Stimulated activated CD8-positive, alpha-beta memory T cell treated with anti-CD3 and anti-CD28 coated beads, Interleukin-12 subunit alpha, Interleukin-12 subunit beta, amount 100 ng/mL, for 1 hour (primary cell): ENCODE measurements at places on chromosomes 1 and 21.

DNA sequence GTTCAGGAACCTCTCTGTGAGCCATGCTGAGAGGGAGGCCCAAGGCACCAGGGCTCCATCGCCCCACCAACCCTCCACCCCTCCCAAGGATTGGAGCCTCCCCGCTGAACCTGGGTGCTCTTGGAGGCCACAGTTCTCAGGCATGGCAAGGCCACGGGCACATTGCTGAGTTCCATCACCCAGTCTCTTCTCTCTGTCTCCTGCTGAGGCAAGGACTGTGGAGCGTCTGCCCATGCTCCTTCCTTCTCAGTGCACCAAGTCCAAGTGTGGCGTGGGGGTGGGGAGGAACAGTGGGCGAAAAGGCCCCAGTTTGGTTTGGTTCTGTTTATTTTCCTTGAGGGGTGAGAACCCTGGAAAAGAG lies 2.8 kb upstream of the KNCN start:
- no peak for DNase-seq

- DNase-seq = no peak
Observed at GRCh38 chr1:72482736-72483413, 200.5 kb upstream of the NEGR1 start.

- DNase-seq = no peak
Observed at GRCh38 chr1:169557131-169557530, 29.1 kb downstream of the F5 start.

DNA sequence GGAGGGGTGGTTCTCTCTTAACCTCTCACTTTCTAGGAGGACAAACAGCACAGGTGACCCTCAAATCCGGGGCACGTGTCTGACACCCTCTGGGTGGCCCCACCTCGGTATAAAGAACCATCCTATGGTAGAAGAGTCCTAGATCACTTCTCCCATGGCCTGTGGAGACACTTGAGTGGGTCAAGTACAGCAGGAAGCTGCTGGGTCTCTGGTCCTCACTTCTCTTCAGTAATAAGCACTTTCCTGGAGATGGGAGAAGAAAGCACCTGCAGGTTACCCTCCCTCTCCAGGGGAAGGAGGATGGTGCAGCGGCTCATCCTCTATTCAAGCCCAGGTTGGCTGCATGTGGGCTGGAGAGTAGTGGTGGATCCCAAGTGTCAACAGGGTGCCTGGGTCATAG lies 17.0 kb downstream of the S100A7 start:
- no peak for DNase-seq

GRCh38 chr1:211529453-211529852 lies 37.5 kb upstream of the RD3 start:
- DNase-seq = no peak

DNA sequence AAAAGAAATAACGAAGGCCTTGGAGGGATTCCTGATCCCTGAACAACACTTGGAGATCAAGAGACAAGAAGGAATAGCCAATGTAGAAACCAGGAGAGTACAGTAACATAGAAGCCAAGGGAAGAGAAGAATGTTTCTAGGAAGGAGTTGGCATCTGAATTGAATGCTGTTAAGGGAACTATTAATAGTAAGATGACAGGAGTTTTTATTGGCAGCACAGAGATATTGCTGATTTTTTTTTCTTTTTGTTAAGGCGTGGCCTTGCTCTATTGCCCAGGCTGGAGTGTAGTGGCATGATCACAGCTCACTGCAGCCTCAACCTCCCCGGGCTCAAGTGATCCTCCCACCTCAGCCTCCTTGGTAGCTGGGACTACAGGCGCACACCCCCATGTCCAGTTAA lies 9.6 kb upstream of the SFT2D2 start:
- no peak for DNase-seq

DNA sequence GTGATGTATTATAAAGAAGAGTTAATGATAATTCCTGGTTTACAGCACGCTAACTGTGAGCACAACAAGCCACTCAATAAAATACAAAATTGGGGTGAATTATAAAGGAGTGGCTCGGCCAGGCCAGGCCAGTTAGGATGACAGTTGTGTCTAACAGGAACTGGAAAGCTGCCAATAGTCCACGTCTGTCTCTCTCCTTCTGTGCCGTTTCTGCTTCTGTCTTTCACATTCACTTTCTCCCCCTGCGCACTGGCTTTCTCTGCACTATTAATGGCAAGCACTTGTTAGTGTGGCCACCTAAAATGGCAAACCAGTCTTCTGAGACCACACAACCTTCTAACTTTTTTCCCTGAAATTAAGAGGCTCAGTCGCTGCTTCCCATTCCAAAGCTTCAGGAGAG lies 394.3 kb downstream of the NTNG1 start:
- no peak for DNase-seq

GRCh38 chr1:6545276-6546112 lies 8.8 kb downstream of the NOL9 start:
- DNase-seq = no peak

GRCh38 chr1:212218065-212218464 lies 67.1 kb upstream of the PPP2R5A start:
- no peak for DNase-seq

DNA sequence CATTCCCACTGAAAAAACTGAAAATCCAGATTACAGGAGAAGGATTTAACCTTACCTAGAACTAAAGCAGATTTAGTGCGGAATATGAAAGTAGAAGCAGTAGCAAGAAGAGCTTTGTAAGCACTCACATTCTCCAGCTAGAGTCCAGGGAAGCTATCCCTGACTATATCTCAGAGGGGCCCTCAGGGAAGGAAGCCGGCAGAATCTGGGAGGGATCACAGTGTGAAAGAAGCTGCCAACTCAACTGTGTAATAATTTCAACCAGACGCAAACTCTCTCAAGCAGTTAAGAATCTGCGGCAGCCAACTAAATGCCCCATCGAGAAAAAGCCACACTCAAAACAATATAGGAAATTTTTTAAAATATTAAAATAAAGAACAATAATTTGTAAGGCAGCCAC lies 163.8 kb downstream of the EIF4G3 start:
- no peak for DNase-seq

- no peak for DNase-seq
Observed at GRCh38 chr21:37452227-37452626, 85.7 kb downstream of the DYRK1A start.

DNA sequence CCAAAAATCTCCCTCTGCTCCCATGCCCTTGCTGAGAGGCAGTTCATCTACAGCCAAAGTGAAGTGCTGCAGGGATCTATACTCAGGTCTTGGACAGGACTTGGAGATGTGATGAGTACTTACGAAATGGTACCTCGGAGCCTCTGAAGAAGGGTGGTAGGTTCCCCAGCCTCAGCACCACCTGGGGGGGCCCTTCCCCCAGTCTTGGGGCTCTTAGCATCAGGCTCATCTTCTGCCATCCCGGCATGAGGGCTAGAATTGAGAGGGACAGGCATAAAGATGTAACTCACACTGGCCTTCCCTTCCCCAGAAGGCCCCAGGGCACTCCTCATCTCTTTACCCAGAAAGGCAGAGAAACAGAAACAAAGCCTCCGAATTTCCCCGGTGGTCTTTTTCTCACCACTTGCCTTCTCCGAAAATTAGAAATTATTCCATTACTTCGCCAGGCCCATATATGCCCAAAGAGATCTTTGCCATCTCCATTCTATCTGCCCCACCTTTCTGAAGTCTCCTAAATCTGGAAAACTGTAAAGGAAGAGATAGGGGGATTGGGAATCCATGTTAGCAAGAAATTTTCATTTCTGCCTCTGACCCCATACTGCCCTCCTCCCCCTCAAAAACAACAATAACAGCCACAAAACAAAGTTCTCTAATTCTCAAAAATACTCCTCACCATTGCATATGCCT lies 827 bp downstream of the RFX5 start:
- no peak for DNase-seq

- no peak for DNase-seq
Observed at GRCh38 chr1:66231217-66231616, 302.7 kb upstream of the SGIP1 start.
